Ammon's horn (tissue), 1 donor: ENCODE measurements at places on chromosomes 7 and 10.

DNA sequence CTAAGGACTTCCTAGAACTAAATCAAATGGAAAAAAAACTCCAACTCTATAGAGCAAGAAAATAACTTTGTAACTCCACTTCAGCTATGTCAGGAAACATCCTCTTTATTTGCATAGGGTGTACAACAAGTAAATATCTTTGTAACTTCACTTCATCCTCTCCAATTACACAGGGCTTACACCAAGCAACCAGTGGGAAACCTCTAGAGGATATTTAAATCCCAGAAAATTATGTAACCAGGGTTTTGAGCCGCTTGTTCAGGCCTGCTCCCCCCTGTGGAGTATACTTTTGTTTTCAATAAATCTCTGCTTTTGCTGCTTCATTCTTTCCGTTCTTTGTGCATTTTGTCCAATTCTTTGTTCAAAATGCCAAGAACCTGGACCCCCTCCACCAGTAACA, 22.2 kb downstream of the LIPJ start:
- no peak for DNase-seq

DNA sequence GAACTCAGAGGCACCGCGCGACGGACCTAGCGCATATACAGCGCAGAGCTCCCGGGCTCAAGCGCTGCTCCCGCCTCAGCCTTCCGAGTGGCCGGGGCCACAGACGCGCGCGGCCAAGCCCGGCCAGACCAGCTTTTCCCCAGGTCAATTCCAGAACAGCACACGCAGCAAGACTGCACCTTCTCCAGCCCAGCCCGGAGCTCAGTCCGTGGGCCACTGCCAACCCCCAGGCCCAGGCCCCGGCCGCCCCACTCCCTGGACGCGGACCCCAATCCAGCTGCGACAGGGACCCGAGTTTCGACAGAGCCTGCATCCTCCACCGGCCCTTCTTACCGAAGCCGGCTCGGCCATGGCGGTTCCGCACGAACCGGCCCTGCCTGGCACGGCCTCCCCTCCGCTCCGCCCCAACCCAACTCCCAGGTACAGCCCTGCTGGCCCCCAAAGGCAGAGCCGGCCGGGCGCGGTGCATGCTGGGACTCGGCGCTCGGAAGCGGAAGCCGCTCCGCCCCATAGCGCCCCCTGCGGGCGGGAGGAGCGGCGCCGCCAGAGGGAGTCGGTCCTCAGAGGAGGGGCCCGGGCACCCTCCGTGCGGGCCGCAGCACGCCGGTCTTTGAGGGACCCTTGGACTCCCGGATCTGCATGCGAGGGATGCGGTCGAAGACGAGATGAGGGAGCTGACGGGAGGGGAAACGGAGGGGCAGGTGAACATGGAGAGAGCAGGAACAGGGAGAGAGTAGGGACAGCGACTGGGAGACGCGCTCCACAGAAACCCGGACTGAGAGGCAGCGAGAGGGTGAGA, at the start of gene ZNF425:
ZNF425 (minus strand) TSS at position 462 of the 799 bp plus-strand sequence; CDS start at position 351, 111 bp downstream.
- peak; percentile 85 for DNase-seq

DNA sequence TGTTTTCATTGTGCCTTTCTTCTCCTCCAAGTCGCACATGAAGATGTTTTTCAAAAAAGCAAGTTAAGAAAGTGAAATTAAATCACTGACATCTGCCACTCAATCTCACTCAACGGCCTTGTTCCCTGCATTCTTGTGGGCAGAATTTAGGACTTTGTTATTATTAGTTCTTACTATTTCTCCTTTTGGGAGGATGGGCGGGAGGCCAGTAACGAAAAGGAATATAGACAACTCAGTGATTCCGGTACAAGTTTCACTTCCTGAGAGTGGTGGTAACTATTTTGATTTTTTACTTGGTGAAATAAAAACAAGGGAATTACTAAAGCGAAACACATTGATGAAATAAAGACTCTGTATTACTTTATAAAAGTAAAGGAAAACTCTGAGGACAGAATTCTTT, 231.9 kb upstream of the HABP2 start:
- peak; percentile 49 for DNase-seq

- DNase-seq, result peak; percentile 60
Observed at GRCh38 chr10:89283025-89283935, 18.6 kb upstream of the IFIT2 start.
